ENCODE measurements at places on chromosomes 3 and 15.

- no peak for DNase-seq
These were observed 60.1 kb downstream of the VGLL4 start for GRCh38 chr3:11583638-11584046.

GRCh38 chr15:29708519-29708918 is 113.7 kb downstream of the TJP1 start:
- no peak for DNase-seq

GRCh38 chr3:34634939-34635338 is 836.5 kb downstream of the PDCD6IP start:
- DNase-seq, result no peak

DNA sequence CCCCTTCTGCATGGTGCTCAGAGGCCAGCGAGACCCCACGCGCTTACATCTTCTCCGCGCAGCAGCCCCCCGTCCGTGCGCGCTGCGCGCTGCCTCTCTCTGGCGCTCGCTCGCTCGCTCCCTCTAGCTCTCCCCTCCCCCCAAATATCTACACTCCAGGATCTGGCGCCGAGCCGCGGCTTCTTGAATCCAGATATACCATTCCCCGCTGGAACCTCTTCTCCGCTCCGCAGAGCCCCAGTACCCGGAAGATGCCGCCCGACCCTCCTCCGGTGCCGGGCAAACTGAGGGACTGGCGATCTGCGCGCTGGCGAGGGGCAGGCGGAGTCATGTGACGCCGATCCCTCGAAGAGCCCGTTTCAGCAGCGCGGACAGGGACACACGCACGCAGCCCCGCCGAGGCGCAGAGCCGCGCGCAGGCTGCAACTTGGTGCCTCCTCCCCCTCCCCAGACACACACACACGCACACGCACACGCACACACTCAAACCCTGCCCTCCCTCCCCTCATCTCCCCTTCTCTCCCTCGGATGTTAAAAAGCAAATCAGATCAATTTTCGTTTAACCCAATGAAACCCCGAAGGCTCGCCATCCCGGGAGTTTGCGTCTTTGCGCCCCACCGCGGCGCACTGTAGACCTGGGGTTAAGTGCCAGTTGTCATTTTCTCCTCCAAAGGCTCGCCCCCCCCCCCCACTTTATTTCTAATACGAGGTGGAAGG is at the start of gene RASGRF1:
Gene RASGRF1 (minus strand): TSS at position 294 of the 717 bp plus-strand sequence. CDS start 282 bp downstream, at position 12.
- DNase-seq, result no peak

DNA sequence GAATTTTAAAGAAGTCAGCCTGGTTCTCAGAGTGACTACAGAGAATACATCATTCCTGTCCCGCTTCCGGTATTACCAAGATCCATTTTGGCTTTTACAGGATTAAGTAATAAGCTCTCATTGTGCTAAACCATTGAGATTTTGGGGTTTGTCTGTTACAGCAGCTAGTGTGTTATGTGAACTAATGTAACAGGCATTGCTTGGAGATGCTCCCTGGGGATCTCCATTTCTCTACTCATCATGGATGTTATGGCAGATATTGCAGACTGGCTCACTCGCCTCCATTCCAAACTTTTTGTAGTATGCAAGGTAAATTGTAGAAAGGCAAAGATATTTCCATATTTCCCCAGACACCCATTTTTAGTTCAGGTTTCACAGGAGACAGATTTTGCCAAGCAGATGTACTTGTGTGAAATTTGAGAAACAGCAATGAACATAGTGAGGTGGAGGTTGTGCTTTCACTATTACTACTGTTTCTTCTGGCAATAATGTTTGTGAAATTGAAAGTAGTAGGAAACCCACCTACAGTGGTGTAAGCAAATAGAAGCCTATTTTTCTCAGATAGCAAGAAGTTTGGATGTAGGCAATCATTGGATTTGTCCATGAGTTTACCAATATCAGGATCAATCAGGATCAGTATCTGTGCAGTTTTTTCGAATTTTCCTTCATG is 177.1 kb upstream of the GALNT15 start:
- no peak for DNase-seq

GRCh38 chr3:193776626-193777358 is 183.8 kb downstream of the OPA1 start:
- DNase-seq, result no peak

DNA sequence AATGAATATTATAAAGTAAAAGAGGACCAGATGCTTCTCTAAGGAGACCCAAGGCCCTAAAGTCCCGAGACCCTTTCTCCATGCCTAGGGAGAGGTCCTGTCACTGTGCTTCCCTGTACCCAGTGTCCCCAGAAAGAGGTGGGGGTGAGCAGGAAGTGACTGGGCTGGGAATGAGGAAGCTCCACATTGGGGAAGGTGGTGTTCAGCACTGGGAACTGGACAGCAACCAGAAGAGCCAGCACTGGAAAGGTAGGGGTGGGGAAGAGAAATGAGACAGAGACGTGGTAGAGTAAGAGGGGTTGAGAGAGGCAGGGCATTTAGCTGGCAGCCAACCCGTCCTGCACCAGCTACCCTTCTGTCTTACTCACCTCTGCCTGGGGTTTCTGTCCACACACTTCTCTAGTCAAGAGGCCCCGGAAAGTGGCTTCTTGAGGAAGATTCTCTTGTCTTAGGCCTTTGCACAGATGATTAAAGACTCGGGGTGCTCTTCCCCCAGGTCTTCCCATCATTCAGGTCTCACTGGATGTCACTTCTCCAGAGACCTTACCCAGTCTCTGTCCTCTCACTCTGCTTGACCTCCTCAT is 12.2 kb downstream of the RRP9 start:
- no peak for DNase-seq

DNA sequence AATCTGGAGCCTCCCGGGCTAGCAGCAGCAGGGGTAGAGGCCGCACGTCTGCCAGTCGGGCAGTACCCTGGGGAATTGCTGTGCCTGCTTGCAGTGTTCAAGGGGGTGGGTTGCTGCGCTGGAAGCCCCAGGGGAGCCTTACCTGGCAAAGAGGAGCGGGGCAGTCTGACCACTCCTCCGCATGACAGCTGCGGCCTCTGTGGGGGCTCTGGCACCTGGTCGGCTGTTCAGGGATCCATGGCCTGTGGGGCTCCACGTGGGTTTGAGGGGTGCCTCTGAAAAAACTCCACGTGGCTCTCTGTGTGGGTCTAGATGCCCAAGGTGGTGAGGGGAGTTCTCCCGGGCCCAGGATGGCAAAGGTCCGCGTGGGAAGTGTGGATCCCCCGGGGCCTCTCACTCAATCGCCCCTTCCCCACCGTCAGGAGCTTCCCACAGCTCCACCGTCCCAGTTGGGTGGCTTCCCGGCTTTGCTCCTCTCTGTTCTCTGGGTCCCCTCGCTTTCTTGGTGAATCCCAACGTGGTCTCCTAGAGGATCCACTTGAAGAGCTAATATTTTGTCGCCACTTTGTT is 184.5 kb downstream of the EFHB start:
- no peak for DNase-seq

- no peak for DNase-seq
These were observed 36.5 kb downstream of the NSUN3 start for GRCh38 chr3:94099311-94099710.

GRCh38 chr15:73620078-73620477 is 13.1 kb downstream of the NPTN start:
- no peak for DNase-seq

DNA sequence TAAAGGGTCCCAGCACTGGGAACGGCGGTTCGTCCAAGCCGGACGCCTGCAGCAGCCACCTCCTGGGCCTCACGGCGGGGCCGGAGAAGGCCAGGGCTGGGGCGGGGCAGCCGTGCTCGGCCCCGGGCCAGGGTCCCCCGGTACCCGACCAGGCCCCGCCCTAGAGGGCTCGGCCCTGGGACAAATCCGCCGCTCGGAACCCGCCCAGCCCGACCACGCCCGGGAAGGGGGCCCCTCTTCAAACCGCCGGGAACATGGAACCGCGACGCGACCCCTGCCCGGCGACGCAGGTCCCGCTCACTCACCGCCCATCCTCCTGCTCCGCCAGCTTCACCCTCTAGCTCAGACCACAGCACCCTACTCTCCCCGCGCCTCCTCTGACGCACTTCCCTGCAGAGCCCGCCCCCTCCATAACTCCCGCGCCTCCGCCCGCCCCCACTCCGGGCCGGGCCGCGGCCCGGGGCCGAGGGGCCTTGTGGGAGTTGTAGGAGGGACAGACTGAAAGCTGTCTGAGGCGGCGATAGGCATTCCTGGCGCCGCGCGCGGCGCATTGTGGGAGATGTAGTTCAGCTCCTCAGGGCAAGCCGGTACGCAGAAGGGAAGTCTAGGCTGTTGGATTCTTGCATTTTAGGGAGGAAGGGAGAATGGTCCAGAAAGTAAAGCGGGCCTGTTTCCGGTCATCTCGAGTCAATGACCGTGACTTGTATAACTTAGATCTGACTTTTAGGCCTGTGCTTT is at the start of gene CLDND1:
Gene CLDND1 (minus strand): TSS at position 359 of the 738 bp plus-strand sequence. CDS start 1,478 bp downstream, outside the sequence.
- peak; percentile 93 for DNase-seq

DNA sequence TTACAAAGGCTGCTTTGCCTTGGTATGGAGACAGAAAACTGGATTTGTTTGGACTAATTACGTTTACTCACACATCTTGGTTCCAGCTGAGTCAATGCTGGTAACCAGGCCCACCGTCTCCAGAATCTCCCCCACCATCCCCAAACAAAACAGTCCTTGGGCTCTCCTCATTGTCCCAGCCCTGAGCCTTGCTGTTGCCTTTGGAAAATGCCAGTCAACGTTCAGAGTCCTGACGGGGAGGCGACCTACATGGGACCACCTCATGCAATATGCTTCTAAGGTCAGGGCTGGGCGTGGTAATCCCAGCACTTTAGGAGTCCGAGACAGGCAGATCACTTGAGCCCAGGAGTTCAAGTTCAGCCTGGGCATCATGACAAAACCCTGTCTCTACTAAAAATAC is 85.2 kb upstream of the IQSEC1 start:
- no peak for DNase-seq

GRCh38 chr3:30324587-30324986 is 281.8 kb upstream of the TGFBR2 start:
- no peak for DNase-seq

GRCh38 chr3:34351882-34352777 is 553.7 kb downstream of the PDCD6IP start:
- DNase-seq, result no peak

GRCh38 chr3:137217733-137218132 is 259.9 kb downstream of the IL20RB start:
- DNase-seq, result peak; percentile 38

- DNase-seq, result no peak
These were observed 70.2 kb downstream of the CLDN1 start for GRCh38 chr3:190252080-190252479.

DNA sequence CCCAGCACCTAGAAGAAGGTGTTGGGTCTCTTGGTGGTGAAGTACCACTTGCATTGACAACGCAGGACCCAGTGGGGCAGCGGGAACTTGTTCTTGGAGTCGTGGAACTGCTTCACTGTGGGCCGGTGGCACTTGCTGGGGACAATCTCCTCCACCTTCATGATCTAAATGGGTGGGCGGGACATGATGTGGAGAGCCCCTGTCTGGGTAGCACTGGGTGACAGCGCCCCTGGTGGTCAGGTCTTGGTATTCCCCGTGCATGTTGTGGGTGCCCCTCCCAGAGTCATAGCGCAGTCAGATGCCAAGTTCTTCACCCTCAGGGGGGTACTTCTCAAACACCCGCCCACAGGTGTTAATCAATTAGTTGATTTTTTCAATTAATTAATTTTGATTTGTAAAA is 60.2 kb downstream of the AGBL1 start:
- DNase-seq, result peak; percentile 30

GRCh38 chr3:23710555-23710954 is 95.2 kb upstream of the UBE2E1 start:
- DNase-seq, result peak; percentile 70

DNA sequence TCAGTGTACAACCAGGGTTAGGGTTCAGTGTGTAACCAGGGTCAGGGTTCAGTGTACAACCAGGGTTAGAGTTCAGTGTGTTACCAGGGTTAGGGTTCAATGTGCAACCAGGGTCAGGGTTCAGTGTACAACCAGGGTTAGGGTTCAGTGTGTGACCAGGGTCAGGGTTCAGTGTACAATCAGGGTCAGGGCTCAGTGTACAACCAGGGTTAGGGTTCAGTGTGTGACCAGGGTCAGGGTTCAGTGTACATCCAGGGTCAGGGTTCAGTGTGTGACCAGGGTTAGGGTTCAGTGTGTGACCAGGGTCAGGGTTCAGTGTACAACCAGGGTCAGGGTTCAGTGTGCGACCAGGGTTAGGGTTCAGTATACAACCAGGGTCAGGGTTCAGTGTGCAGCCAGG is 33.3 kb downstream of the CYP11A1 start:
- DNase-seq, result no peak

- no peak for DNase-seq
These were observed 34.3 kb downstream of the DNAJB8 start for GRCh38 chr3:128432301-128432970.

DNA sequence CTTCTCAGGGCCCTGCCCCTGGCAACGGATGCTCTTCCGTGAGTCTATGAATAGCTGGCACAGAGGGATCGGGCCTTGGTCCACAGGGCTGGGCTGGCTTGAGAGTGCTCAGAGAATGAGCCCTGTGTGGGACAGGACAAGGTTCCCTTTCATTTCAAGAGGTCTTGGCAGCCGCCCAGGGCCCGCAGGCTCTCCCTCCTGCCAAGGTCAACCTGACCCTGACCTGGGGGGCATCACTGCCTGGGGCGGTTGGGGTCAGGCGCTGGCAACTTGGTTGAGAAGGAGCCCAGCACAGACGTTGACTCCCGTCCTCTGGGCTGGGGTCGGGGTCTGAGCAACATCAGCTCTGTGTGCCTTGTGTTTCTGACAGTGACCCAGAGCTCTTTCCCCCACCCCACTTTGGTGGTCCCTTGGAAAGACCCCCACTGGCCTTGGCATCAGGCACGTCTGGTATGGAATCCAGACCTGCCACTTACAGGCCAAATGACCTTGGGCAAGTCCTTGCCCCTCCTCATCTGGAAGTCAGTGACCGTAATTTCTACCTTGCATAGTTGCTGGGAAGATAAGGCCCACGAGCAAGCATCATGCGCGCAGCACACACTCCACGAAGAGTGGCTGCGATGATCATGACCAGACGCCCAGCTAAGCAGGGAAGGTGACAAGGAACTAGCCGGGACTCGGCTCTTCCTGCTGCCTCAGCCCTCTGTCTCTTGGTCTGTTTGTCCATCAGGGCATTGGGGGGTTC is 36.4 kb downstream of the EPHB3 start:
- DNase-seq, result no peak

GRCh38 chr3:81442758-81443456 is 318.5 kb downstream of the GBE1 start:
- DNase-seq, result no peak
